Stimulated activated CD8-positive, alpha-beta memory T cell treated with anti-CD3 and anti-CD28 coated beads, Interleukin-2, amount 100 ng/mL, for 1 hour (primary cell): ENCODE measurements at places on chromosomes 5 and 9.

GRCh38 chr5:131796793-131797693, at the start of gene FNIP1:
TSS of gene FNIP1 (minus strand) at chr5:131797017. CDS start at chr5:131796921, 96 bp downstream.
- peak; percentile 96 for DNase-seq

DNA sequence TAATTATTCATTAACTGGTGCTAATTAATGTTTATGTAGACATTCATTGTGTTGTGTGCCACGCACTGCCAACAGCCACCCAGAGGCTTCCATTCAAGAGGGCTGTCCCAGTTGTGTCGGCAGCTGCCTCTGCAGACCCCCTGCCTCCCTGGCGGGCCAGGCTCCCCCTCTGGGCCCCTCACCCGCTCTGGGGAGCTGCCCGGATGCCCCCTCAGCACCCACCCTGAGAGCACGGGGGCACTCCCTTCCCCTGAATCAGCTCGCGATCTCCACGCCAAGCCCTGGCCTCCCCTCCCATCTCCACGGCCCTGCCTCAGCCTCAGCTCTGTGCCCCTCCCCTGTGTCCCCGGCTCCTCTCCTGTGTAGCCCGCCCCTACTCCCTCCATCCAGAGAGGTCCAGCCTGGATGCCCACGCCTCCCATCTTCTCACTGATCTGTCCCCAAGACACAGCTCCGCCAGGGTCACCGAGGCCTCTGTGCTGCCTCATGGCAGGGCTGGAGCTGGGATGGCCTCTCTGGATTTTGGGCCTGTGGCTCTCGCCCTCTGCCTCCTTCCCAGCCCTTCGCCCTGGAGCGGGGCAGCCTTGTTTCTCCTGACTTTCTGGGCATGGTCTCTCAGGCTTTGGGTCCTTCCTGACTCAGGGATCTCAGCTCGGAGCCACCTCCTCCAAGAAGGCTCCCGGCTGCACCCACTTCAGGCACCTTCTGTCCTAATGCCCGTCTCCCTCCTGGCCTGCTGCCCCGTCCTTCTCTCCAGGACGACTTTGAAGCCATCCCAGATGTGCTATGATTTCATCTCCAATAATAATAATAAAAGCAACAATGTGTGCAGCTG, 16.0 kb upstream of the SLC9A3 start:
- no peak for DNase-seq

DNA sequence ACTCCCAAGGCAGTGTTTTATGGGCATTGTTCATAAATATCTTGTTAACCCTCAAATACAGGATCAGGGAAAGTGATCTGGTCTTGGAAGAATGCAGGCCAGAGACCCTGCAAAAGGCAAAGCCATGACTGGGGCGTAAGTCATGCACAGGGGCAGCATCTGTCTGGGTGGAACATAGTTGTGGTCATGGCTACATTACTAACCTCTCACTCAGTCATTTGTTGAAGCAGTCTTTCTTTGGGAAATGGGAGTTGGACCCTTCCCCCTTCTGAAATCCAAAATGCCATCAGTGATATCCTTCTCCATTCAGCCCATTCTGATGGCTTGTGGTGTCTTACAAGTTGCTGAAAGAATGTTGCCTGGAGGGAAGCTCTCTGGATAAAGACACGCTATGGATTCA, 68.1 kb downstream of the GDNF start:
- DNase-seq, result no peak

DNA sequence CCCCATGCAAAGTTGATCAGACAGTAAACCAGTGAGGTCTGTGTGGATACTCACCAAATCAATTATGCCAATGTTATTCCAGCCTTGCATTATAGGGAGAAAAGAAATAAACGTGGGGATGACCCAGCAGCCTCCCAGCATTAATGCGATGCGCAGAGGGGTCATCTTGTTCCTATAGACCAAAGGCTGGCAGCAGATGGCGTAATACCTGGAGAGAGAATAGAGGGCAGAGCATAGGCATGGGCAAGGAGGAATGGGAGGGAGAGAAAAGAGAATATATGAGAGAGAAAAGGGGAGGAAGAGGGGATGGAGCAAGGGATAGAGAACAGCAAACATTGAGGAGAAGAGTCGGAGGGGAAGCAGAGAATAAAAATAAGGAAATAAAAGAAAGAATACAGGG, 131.2 kb downstream of the HTR4 start:
- DNase-seq, result no peak

DNA sequence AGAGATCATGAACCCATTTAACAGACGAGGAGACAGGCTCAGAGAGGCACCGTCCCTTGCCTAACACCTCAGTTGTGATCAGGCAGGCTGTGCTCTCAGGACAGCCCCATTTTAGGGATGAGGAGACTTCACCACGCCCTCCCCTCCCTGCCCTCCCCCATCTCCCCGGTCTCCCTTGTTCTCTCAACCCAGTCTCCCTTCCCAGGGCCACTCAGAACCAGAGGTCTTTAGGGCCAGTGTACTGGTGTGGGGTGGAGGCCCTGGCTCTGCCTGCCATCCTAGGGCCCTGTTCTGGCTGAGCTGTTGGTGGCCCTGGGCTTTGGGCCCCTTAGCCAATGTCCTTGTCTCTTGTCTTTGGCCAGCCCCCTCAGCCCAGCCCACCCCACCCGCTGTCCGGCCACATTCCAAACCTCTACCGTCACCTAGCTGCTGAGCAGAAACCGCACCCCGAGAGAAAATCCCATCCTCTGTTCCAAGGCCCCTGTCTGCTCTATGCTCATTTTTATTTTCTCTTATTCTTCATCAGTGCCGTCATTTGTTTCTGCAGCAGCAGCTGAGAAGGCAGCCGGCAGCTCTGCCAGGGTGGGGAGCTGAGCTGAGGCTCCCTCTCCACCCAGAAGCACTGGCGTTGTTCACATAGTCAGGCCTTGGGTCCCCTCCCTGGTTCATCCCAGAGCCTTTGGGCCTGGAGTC, 33.9 kb downstream of the OLFML2A start:
- no peak for DNase-seq

- DNase-seq, result no peak
Observed at GRCh38 chr5:156036640-156037039, 290.3 kb upstream of the SGCD start.

DNA sequence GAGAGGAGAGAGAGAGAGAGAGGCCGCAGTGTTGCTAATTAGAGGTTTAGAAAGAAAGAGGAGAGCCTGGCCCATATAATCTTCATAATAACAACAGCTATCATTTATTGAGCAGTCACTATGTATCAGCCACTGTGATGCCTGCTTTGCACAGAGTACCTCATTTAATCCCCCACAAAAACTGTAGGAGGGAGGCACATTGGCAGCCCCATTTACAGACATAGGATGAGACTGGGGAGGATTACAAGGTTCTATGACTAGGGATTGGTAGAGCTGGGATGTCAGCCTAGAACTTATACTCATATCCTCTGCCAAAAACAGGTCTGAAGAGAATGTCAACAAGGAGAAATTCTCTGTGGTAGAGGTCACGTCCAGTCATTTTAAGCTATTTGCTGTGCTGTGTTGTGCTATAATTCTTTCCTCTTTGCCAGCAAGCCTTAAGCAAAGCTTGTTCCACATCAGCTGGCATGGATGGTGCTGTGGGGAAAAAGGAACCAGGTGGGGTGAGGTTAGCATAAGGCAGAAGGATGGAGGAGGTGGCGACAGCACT, 6.7 kb upstream of the GCNT4 start:
- DNase-seq, result no peak

GRCh38 chr9:26271495-26272122, 593.4 kb upstream of the TUSC1 start:
- no peak for DNase-seq
